ENCODE measurements at places on chromosomes 7 and 10. TPM values are rescaled to one million over a fixed set of nuclear protein-coding genes. Genes with fewer than 3 reads are reported as not detected.

The MET gene
- 0.68 TPM for total RNA-seq

The NPSR1 gene
- total RNA-seq = not detected

The SPRN gene
- not detected for total RNA-seq

The IDI2 gene
- total RNA-seq = not detected

The MAGI2 gene
- total RNA-seq = not detected

The TRPV5 gene
- total RNA-seq = not detected

The HOXA5 gene
- not detected for total RNA-seq

The STEAP1B gene
- total RNA-seq = 0.18 TPM

The CHN2 gene
- 3.4 TPM for total RNA-seq

The PPP1R3C gene
- total RNA-seq = not detected

Measured in T-helper 2 cell treated with Interferon-gamma antibody and Interleukin-4, amounts not matched to agents 100 ng/mL and 5 ng/mL, for 36 hours (primary cell).